Right atrium auricular region (tissue), 2 donors: ENCODE measurements at places on chromosomes 11 and 22. TPM values are rescaled to one million over a fixed set of nuclear protein-coding genes. Genes with fewer than 3 reads are reported as not detected.
A peak's percentile ranks its signal among the peaks of the same experiment; 100 is the strongest.

- peak overlapping the region; percentile 67 for H3K27ac ChIP-seq
- H3K36me3 ChIP-seq: no peaks in the 10 kb centered on the region
- H3K27me3 ChIP-seq: no peaks in the 10 kb centered on the region
- DNase-seq: peak; percentile 92
- no peak overlapping the region for H3K4me3 ChIP-seq
- H3K4me1 ChIP-seq: no peaks in the 10 kb centered on the region
Observed at GRCh38 chr22:24107661-24108060, 73.6 kb upstream of the SUSD2 start.

GRCh38 chr22:40462195-40462984, 92.0 kb downstream of the SGSM3 start:
- H3K36me3 ChIP-seq: no peaks in the 10 kb centered on the region
- H3K4me3 ChIP-seq: no peak overlapping the region
- no peak overlapping the region for H3K27ac ChIP-seq
- no peaks in the 10 kb centered on the region for H3K27me3 ChIP-seq

GRCh38 chr11:66371627-66372415, at the start of gene SLC29A2:
SLC29A2 (minus strand) TSS chr11:66371760; CDS start chr11:66371591, 169 bp downstream.
- peak within 1 kb of the TSS; percentile 85 for H3K4me3 ChIP-seq
- H3K36me3 ChIP-seq: peaks cover 17% of the 10 kb centered on the region
- peak within 1 kb of the TSS; percentile 93 for H3K27ac ChIP-seq

DNA sequence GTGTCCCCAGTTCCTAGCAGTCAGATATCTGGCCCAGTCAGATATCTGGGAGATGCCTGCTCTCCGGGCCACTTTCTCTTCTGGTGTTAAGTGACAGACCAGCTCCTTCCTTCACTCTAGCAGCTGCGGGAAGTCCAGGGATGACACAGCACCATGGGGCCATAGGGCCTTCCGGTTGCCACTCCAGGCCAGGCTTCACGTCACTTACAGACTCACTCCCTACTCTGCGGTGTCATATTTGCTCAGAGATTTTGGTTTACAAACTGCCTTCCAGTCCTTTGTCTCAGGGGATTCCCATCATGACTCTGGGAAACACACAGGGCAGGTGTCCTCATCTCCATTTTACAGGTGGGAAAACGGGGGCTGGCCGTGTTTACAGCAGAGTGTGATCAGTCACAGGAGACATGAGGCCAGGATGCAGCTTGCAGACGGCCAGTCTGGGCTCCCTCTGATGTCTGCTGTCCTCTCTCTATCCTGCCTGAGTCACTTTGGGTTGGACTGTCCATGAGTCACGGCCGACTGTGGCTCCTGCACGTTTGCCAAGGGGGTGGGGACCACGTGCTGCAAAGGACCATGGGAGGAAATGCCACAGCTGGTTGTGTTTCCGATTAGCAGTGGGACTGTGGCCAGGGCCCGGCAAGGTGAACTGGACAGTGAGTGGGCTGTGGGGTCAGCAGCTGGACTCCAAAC, 8.2 kb upstream of the TBC1D22A start:
- no peaks in the 10 kb centered on the region for H3K36me3 ChIP-seq
- peak overlapping the region; percentile 95 for H3K27ac ChIP-seq
- DNase-seq: peak; percentile 99
- no peaks in the 10 kb centered on the region for H3K4me1 ChIP-seq
- H3K27me3 ChIP-seq: no peaks in the 10 kb centered on the region
- no peak overlapping the region for H3K4me3 ChIP-seq

The NELL1 gene
- total RNA-seq: not detected

The RCOR2 gene
- 1.7 TPM for total RNA-seq

The SAAL1 gene
- 4.6 TPM for total RNA-seq
